CD4-positive, alpha-beta T cell treated with Interleukin-4 for 4 hours (primary cell): ENCODE measurements at places on chromosomes 3 and 15.

- no peak for DNase-seq
These were observed 34.4 kb downstream of the C3orf80 start for GRCh38 chr3:160259589-160259988.

GRCh38 chr15:75661100-75661755 lies 13.5 kb downstream of the SNX33 start:
- no peak for DNase-seq

DNA sequence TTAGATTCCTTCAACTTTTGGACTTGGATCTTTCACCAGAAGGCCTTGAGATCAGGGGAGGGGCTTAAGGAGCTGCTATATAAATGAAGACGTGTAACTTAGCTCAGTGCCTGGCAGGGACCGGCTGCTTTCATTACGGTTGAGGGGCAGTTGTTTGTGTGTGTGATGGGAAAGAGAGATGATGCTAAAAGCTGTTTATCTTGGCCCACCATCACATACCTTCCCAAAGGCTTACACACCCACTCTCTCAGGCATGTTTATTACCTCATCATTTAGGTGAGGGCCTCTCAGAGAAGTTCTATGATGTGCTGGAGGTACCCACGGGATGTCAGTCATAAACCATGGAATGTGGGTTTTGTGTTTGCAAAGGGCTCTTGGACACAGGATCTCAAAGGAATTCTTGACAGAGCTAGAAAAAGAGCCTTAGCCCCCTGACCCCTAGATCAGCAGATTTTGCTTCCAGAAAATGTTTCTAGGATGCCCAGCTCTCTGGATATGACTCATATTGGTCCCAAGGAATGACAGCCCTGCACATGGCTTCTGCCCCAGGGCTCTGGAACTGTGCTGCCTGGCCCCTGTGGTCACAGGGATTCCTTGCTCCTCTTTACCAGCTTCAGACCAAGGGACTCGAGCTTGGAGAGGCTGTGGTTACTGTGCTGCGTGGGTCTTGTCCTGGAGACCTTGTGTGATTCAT lies 15.9 kb upstream of the SMAD3 start:
- no peak for DNase-seq

GRCh38 chr3:133374708-133375402 lies 25.0 kb upstream of the BFSP2 start:
- no peak for DNase-seq

- no peak for DNase-seq
These were observed 73.2 kb downstream of the CD47 start for GRCh38 chr3:108017587-108017986.

DNA sequence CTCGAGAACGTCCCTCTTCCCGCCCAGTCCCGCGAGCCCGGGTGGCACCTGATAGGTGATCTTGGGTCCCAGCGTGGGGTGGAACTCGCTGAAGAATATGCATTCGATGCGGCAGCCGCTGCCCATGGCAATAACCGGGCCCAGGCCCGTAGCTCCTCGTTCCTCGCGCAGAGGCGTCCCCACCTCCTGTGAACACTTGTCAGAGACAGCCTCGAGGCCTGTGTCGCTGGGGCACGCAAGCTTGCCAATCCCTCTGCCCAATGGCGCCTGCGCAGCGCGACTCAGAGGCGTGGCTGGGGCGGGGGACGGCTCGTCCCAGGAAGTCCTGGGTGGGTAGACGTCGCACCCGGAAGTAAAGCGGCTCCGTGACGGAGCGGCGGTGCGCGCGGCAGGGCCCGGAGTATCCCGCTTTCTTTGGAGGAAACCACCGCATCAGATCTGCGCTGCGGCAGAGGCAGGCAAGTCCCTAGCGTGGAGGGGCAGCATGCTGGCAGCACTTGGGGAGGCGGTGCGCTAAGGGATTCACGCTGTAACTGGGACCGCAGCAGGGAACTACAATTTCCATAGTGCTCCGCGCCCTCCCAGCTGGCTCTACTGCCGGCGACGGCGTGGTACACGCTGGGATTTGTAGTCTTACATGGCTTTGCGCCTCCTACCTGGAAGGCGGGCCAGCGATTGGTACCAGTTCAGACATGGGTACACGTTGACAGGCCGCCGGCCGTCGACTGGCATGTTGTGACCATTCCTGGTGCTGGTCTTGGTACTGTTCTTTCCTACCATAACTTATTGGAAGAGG lies at the start of the genes CYB561D2 and NPRL2:
Gene CYB561D2 (plus strand): TSS at position 336 of the 796 bp plus-strand sequence. CDS start 572 bp downstream, outside the sequence.
Gene NPRL2 (minus strand): TSS at position 249 of the 796 bp plus-strand sequence. CDS start 123 bp downstream, at position 126.
- DNase-seq = peak; percentile 98

- peak; percentile 18 for DNase-seq
These were observed 208.1 kb downstream of the SV2B start for GRCh38 chr15:91308199-91308598.

DNA sequence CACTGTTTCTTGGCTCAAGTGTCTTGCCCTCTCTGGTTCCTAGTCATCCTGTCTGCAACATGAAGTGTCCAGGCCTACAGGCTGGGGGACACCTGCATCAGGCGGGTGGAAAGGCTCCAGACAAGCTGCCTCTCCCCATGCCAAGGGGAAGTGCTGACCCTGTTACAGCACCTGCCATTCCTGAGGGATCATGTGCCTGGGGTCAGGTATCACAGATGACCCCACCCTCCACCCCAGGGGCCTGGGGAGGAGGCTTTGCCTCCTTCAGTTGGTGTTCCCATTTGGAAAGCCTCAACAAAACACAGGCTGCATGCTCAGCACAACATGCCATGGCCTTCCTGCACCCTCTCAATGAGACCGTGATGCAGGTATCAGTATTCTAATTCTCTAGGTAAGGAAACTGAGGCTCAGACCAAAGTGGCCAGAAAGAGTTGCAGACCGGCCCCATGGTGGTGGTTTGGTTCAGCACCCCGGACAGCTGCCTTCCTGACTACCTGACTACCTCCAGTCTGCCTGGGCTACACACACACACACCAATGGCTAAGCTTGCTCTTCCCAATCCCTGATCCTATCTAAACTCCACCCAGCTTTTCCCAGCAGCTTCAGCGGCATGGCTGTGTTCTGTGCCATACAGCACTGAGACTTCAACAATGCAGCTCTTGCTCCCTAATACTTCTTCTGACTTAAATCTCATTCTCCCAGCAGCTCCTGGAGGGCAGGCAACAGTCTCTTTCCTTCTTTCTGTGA lies 69.7 kb upstream of the LINGO1 start:
- no peak for DNase-seq

GRCh38 chr3:44729384-44729910 lies at the start of gene ZNF501:
ZNF501 (plus strand) TSS chr3:44729635; CDS start chr3:44734422, 4,787 bp downstream.
- peak; percentile 87 for DNase-seq

GRCh38 chr15:72368899-72369298 lies 6.9 kb downstream of the HEXA start:
- DNase-seq = no peak
